GM04503 (cell line): ENCODE measurements at places on chromosomes 12 and 14.

- no peak for DNase-seq
Measured at GRCh38 chr14:22179190-22179589, 409.8 kb downstream of the DAD1 start.

DNA sequence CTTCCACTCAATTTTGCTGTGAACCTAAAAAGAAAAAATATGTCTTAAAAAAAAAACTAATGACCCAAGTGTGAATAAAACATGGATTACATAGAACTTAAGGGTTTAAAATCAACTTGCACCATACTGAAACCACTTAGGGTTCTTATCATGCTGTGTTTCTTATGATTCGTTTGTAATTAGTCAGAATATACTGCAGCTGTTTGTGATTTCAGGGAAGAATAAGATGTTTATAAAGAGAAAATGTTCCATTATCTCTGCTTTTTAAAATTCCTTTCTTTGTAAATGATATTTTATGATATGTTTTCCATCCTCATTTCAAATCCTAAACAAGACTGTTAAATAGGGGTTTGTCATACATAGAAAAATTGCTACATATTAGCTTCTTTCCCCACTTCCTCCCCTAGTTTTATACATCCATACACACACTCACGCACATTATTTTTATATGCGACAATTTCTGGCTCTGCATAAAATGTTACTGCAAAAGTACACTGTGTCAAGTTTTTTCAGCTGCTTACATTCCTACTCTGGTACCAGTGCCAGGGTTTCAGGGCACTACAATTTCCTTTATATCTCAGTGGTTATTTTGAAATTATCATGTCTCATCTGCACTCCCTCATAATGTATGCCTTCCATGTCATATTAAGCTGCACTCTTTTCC, 275.2 kb upstream of the GARIN6 start:
- DNase-seq, result no peak

DNA sequence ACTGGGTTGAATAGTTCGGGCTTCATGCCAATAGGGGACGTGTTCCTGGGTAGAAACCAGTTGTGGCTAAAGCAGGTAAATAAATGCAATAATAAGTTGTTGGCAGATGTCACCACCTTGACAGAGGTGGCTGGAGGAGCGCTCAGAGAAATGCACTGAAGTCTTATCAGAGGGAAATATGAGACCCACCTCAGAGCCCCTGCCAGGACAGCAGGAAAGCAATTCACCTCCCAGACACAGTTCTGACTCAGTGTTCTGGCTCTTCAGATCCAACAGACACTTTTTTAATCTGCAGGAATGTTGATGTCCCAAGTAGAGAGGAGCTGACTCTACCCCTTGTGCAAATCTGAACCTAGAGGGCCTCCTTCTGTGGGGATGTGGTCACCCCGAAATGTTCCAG, 687.1 kb upstream of the FBXO33 start:
- DNase-seq, result no peak

- no peak for DNase-seq
Measured at GRCh38 chr12:29200586-29200985, 51.5 kb downstream of the FAR2 start.

- no peak for DNase-seq
Measured at GRCh38 chr12:85641796-85642195, 194.4 kb downstream of the RASSF9 start.

GRCh38 chr12:111826992-111827391, 15.0 kb upstream of the MAPKAPK5 start:
- no peak for DNase-seq

DNA sequence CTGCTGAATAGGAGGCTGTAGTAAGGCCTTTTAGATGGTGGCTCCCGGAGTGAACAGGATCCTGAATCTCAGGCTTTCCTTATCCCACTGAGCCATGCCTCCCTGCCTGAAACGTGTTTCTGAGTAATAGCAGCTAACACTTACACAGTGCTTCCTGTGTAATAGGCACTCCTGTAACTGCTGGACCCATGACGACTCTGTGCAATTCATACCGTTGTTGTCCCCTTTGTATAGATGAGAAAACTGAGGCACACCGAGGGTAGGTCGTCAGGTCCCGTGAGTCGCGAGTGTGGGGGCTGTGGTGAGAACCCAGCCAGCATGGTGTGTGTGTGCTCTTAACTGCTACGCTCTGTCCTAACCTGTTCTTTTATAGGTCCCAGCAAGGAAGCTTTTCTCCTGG, 193.6 kb downstream of the CACNA1C start:
- DNase-seq, result no peak

DNA sequence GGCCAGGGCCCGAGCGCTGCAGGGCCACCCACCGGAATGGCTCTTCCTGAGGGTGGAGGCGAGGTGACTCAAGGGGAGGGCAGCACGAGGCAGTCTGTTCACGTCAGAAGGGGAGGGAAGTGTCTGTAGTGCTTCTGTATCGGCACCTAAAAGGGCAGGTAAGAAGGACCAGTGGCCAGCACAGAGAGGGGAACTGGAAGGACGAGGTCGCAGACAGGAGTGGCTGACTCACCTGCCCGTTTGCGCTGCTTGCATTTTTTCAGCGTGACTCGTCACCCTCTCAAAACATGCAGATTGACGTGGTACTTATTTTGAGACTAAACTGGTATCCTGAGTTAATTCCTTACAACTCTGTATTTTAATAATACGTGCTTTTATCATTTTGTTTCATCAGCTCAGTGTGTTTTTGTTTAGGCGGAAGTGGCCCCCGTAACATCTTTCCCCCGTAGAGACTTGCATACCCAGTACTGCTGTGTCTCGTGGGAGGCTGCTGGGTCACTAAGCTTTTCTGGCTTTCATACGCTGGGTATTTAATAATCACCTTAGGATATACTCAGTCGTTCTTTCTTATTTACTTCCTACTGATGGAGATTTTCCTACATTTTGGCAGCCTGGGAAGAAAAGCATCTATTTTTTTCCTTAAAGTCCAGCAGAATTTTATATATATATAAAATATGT, 26.4 kb downstream of the SFSWAP start:
- DNase-seq, result no peak

- no peak for DNase-seq
Measured at GRCh38 chr12:75986001-75986746, 45.4 kb downstream of the PHLDA1 start.

DNA sequence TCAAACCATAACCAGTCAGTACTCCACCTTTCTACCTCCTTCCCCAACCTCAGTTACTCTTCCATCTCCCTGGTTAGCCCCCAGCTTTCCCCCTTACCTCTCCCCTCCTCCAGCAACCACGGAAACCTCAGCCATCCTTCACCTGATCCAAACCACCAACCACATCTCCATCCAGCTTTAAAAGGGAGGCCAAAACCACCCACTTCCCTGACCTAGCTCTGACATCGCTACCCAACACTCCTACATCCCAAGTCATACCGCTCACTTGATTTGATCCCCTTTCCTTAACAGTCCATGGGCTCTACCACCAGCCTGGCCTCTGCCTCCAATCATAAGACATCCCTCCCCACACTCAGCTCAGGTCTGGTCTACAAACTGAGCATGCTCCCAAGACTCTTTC, 1.5 kb downstream of the RAB35 start:
- DNase-seq, result no peak

DNA sequence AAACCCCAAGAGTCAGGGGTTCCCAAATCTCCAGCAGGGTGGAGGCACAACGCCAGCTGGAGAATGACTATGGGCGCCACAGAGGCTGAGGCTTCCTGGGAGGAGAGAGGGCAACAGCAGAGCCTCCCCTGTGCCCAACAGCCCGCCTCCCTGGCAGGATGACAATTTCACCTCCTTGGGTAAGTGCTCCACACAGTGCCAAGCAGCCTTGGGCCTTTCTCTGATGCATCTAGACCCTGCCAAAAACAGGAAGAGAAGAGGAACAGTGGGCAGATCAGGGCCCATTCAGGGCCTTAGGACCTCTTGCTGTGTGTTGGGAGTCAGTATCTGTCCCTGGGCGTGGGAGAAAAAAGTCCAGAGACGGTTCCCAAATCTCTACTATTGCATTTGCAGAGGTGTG, 5.0 kb upstream of the OR10P1 start:
- DNase-seq, result no peak

DNA sequence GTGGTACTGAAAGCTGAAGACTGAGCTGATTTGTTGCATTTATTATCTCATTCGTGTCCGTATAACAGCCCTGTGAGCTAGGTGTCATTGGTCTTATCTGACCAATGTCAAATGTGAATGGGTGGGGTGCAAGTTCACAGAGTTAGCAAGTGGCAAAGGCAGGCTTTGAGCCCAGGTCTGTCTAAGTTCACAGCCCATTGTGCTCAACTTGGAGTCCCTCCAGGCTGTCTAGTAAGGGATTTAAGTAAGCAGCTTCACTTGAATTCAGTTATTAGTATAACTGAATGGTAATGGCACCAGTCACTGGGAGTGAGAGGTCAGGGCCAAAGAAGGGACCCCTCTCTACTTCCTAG, 8.5 kb downstream of the C1S start:
- no peak for DNase-seq

DNA sequence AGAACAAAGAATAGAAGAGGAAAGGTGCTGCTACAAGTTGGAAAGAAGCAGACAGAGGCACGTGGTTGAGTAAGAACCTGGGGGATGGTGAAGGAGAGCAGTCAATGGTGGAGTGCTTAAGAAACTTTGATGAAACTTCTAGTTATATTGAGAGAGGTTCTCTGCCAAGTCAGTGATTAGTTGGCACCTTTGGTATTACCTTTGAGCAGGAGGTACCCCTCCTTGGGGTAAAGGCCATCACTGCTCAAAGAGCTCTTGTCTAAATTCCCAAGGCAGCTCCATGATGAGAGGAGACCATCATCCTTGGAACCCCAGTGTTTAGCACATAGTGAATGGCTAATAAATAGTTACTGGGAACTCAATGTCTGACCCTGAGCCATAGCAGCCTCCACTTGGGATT, 1.7 kb upstream of the EGLN3 start:
- no peak for DNase-seq

DNA sequence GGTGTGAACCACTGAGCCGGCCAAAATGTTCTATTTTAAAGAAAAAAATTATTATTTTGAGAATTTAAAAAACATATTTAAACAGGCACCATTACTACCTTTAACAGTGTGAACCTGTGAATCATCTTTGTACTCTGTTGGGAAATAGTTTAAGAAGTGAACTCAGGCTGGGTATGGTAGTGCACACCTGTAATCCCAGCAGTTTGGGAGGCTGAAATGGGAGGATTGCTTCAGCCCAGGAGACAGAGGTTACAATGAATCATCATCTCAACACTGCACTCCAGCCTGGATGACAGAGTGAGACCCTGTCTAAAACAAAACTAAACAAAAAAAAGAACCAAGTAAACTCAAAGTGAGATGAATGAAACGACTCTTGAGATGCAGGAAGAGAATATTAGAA, 3.1 kb upstream of the WDR89 start:
- no peak for DNase-seq

- DNase-seq, result no peak
Measured at GRCh38 chr12:132583411-132583710, 27.0 kb downstream of the LRCOL1 start.

GRCh38 chr14:105305345-105305744, 4.5 kb upstream of the BRF1 start:
- DNase-seq, result no peak

DNA sequence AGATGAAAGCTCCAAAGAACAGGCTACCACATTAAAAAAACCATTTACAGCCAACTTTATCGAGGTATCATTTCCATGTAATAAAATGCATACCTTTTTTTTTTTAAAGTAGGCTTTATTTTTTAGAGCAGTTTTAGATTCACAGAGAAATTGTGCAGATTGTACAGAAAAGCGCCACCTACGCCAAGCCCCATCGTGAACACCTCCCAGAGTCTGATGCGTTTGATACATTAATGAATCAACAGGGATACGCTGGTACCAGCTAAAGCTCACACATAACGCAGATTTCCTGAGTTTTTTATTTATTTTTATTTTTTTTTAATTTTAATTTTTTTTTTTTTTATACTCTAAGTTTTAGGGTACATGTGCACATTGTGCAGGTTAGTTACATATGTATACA, 129.9 kb downstream of the KIF26A start:
- no peak for DNase-seq

DNA sequence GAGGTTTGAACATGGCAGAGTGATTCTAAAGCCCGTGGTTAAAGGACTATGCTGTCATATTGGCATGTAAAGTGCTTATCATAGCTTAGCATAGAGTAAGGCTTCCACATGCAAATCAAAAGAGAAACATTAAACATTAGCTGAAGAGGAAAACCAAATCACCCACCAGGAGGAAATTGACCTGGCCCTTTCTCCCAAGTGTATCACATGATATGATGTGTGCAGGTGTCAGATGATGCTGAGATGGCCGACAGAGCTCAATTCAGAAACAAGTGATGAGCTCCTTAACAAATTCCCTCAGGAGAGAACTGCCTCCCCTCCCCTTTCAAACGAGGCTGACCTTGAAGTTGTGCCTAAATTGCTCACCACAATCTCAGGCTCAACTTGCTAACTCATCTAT, 217.1 kb upstream of the BTG1 start:
- no peak for DNase-seq

- no peak for DNase-seq
Measured at GRCh38 chr12:98109266-98109665, 406.1 kb upstream of the TMPO start.

DNA sequence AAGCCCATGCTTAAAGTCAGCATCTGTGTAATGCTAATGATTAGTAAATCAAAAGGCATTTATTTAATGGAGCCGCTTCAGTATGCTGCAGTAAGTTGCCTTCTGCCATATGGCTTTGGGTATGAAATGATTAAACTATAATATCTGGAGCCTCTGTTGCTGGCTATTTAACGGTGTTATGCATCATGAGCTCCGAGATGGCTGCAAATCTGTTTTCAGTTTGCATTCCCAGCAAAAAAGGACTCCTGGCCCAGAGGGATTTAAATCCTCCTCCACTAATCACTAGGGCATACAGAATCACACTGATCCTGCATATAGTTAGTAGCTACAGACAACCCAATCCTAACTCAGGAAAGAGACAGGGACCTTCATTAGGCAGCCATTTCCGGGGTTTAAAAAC, 171.5 kb upstream of the EEA1 start:
- no peak for DNase-seq

DNA sequence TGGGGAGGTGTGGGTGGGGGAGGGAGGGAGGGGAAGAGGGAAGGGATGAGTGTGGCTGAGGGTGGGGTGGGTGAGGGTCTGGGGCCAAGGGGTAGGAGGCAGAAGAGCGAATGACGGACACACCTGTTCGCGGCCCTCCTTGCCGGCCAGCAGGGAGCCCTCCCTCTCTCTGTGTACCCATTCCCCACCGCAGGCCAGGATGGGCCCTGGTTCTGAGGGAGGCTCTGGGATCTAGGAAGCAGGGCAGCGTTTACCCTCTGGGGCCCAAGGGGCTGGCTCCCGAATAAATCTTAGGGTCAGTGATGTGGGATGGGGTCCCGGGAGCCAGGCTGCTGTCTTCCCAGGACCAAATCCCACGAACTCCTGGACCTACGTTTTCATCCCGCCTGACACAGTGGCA, 46.0 kb upstream of the ESRRB start:
- no peak for DNase-seq

DNA sequence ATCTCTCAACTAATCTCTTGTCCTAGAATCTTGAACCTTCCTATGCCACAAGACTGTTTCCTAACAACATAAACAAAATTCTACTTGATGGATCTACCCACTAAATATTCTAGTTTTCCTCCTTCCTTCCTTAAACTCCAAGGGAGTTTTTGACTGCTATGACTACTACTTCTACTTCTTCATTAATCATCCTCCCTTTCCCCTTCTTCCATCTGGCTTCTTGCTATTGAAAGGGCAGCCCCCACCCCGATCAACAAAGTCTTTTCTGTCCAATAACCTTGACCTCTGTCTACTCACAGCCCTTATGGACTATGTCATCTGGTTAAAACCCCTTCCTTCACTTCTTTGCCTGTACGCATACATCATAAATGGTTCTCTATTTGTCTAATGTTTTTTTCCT, 5.6 kb downstream of the LTA4H start:
- no peak for DNase-seq

- no peak for DNase-seq
Measured at GRCh38 chr14:33676135-33676566, 274.7 kb downstream of the EGLN3 start.
